Myometrial cell (primary cell): ENCODE measurements at places on chromosomes 16 and 17. TPM values are rescaled to one million over a fixed set of nuclear protein-coding genes. Genes with fewer than 3 reads are reported as not detected.

EXOC3L1 gene
- total RNA-seq, result not detected in 2 replicates

CCL3 gene
- not detected in 2 replicates for total RNA-seq

MYO15B gene
- 0.18 and 2.6 TPM in 2 replicates for total RNA-seq

MEIOC gene
- total RNA-seq, result not detected in 2 replicates

MYH2 gene
- under 0.01 TPM in 1 of 2 replicates, not detected in the other for total RNA-seq

TERB1 gene
- total RNA-seq, result not detected in 2 replicates

HBQ1 gene
- not detected in 2 replicates for total RNA-seq

SHBG gene
- total RNA-seq, result 11.8 TPM in 1 of 2 replicates, not detected in the other

TNFRSF13B gene
- total RNA-seq, result not detected in 2 replicates

CUEDC1 gene
- total RNA-seq, result 8.6 and 10.5 TPM in 2 replicates

CCDC144A gene
- under 0.01 and 0.71 TPM in 2 replicates for total RNA-seq

MYO18A gene
- 39.2 and 57.1 TPM in 2 replicates for total RNA-seq

EIF3CL gene
- total RNA-seq, result 112 and 116 TPM in 2 replicates

SP6 gene
- not detected in 2 replicates for total RNA-seq

SLC39A11 gene
- 26.9 and 29.7 TPM in 2 replicates for total RNA-seq

EFCAB3 gene
- not detected in 2 replicates for total RNA-seq

RNF43 gene
- not detected in 2 replicates for total RNA-seq

TM4SF5 gene
- not detected in 2 replicates for total RNA-seq

KIFC3 gene
- total RNA-seq, result 38.3 and 44.1 TPM in 2 replicates

USH1G gene
- not detected in 2 replicates for total RNA-seq

TBC1D3B gene
- not detected in 2 replicates for total RNA-seq

TP53TG3C gene
- not detected in 2 replicates for total RNA-seq

CACNA1H gene
- total RNA-seq, result 8.7 and 9.2 TPM in 2 replicates

WNT9B gene
- total RNA-seq, result not detected in 2 replicates

CA5A gene
- not detected in 2 replicates for total RNA-seq

PSMB3 gene
- total RNA-seq, result 369 and 423 TPM in 2 replicates

TMC7 gene
- under 0.01 TPM in 2 replicates for total RNA-seq

WDR45B gene
- total RNA-seq, result 55.9 and 59.0 TPM in 2 replicates

PIMREG gene
- 98.9 and 112 TPM in 2 replicates for total RNA-seq

PRSS21 gene
- 5.5 TPM in 1 of 2 replicates, not detected in the other for total RNA-seq

TMIGD1 gene
- total RNA-seq, result not detected in 2 replicates

CBX8 gene
- 10.3 and 16.4 TPM in 2 replicates for total RNA-seq

PIRT gene
- not detected in 2 replicates for total RNA-seq

CHD9NB gene
- total RNA-seq, result 0.29 and 1.1 TPM in 2 replicates

CHST5 gene
- not detected in 2 replicates for total RNA-seq

ITGAL gene
- total RNA-seq, result not detected in 2 replicates

CLEC10A gene
- total RNA-seq, result not detected in 2 replicates

LRRC46 gene
- total RNA-seq, result under 0.01 and 0.35 TPM in 2 replicates

USP6 gene
- total RNA-seq, result 0.18 TPM in 1 of 2 replicates, not detected in the other

HSD17B1 gene
- 1.4 and 4.6 TPM in 2 replicates for total RNA-seq

CCL17 gene
- not detected in 2 replicates for total RNA-seq

FBXO47 gene
- not detected in 2 replicates for total RNA-seq

MYO15A gene
- 0.58 and 1.4 TPM in 2 replicates for total RNA-seq

C17orf113 gene
- total RNA-seq, result under 0.01 TPM in 2 replicates

PERCC1 gene
- not detected in 2 replicates for total RNA-seq

ASPHD1 gene
- 8.1 and 11.5 TPM in 2 replicates for total RNA-seq

VTN gene
- total RNA-seq, result 0.29 and 1.4 TPM in 2 replicates

TBC1D3E gene
- not detected in 2 replicates for total RNA-seq
